Stimulated activated CD4-positive, alpha-beta T cell treated with anti-CD3 and anti-CD28 coated beads, Interleukin-4, amount 100 ng/mL, for 4 hours (primary cell): ENCODE measurements at places on chromosomes 4 and X.
A peak's percentile ranks its signal among the peaks of the same experiment; 100 is the strongest.

- no peak for DNase-seq
These were observed 22.1 kb downstream of the TMSB4X start for GRCh38 chrX:12996934-12997435.

- no peak for DNase-seq
These were observed 4.3 kb upstream of the ZCCHC4 start for GRCh38 chr4:25308306-25308705.

DNA sequence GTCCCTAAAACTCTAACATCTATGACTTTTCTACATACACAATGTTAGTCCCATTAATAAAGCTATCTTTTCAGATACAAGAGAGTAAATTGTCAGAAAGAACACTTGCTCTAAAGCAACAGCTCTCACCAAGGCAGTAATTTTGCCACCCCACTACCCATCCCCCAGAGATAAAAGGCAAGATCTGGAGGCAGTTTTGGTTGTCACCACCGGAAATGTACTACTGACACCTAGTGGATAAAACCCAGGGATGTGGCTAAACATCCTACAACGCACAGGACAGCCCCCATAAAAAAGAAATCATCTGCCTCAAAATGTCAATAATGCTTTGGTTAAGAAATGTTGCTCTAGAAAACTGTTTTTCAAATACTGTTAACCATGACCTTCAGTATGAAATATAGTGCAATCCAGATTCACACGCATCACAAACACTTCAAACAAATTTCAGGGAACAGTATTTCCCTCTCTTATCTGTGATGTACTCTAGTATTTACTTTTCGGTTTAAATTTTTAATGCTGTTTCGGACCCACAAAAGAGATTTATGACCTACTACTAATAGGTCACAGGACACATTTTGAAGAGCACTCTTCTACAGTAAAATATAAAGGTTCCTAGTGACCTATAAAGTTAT lies 5.1 kb downstream of the FBXL5 start:
- DNase-seq: peak; percentile 57

DNA sequence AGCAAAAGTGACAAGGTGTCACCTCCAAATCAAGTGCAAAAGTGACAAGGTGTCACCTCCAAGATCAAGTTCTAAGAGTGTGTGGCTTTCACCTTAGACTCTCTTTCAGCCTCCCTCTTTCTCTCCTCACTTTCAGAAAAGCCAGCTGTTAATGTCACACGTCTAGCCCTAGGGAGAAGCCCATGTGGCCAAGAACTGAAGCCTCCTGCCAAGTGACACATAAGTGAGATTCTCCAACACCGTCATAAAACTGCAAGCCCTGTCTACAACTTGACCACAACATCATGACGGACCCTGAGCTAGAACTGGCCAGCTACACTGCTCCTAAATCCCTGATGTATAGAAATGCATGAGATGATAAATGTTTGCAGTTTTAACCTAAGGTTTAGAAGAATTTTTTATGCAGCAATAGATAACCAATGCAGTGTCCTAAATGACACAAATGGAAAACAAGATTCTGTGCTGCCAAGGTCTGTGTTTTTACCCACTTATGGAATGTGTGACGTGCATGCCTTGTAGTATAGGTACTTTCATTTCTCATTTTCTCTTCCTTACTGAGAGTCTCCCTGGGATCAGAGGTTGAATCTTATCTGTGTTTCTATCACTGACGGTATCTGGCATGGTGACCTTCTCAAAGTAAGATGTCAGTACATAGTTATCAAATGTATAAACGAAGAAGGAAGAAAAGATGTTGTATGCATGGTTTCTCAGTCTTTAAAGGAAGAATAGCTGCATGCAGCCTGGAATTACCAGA lies 25.0 kb downstream of the NLGN4X start:
- DNase-seq: no peak
